Colonic mucosa (tissue), 4 donors: ENCODE measurements at places on chromosomes 2 and 18. TPM values are rescaled to one million over a fixed set of nuclear protein-coding genes. Genes with fewer than 3 reads are reported as not detected.

The RNF103 gene
- total RNA-seq, result 58.7 TPM

The GPR45 gene
- total RNA-seq, result not detected

The SLC4A3 gene
- total RNA-seq, result 0.47 TPM

The SOX11 gene
- total RNA-seq, result 0.35 TPM

The AQP4 gene
- 0.35 TPM for total RNA-seq

The TDRD15 gene
- total RNA-seq, result not detected

The AP1S3 gene
- total RNA-seq, result 8.8 TPM

The ABCG5 gene
- total RNA-seq, result 0.29 TPM

The GPR17 gene
- total RNA-seq, result 0.16 TPM

The POTEJ gene
- total RNA-seq, result 0.17 TPM

The GAL3ST2 gene
- 34.2 TPM for total RNA-seq

The GAREM2 gene
- total RNA-seq, result 3.9 TPM

The SLC14A1 gene
- total RNA-seq, result 0.32 TPM

The RFTN2 gene
- 0.49 TPM for total RNA-seq

The ICOS gene
- 0.69 TPM for total RNA-seq

The TUBA4B gene
- not detected for total RNA-seq

The TFCP2L1 gene
- total RNA-seq, result 103 TPM

The LYPD6B gene
- 2.6 TPM for total RNA-seq

The COL4A3 gene
- total RNA-seq, result 0.30 TPM

The IDH1 gene
- 250 TPM for total RNA-seq

The ASB18 gene
- not detected for total RNA-seq

The CREG2 gene
- not detected for total RNA-seq

The INHA gene
- not detected for total RNA-seq

The FAM228A gene
- not detected for total RNA-seq

The TBR1 gene
- not detected for total RNA-seq

The CCDC141 gene
- 1.0 TPM for total RNA-seq

The NYAP2 gene
- 0.05 TPM for total RNA-seq

The PSMA8 gene
- total RNA-seq, result not detected

The SP100 gene
- total RNA-seq, result 53.6 TPM

The C2orf15 gene
- 3.1 TPM for total RNA-seq

The POU3F3 gene
- not detected for total RNA-seq

The ZNF396 gene
- total RNA-seq, result 3.2 TPM

The MAP3K19 gene
- total RNA-seq, result not detected

The GAREM1 gene
- 20.1 TPM for total RNA-seq

The RAD51AP2 gene
- 0.11 TPM for total RNA-seq

The MC5R gene
- total RNA-seq, result not detected

The CNDP1 gene
- 0.10 TPM for total RNA-seq

The C2orf80 gene
- total RNA-seq, result not detected

The ZSWIM2 gene
- total RNA-seq, result not detected

The RAX gene
- total RNA-seq, result not detected

The HYCC2 gene
- 52.6 TPM for total RNA-seq

The NBEAL1 gene
- 61.8 TPM for total RNA-seq

The UGT1A3 gene
- total RNA-seq, result 1.9 TPM

The CCDC148 gene
- total RNA-seq, result 0.49 TPM

The SCN2A gene
- total RNA-seq, result 0.05 TPM

The PLCD4 gene
- 1.6 TPM for total RNA-seq

The CRYGD gene
- not detected for total RNA-seq

The DSG2 gene
- total RNA-seq, result 237 TPM

The DQX1 gene
- 34.2 TPM for total RNA-seq

The FOXI3 gene
- total RNA-seq, result not detected

The KLF11 gene
- 11.2 TPM for total RNA-seq

The GPR39 gene
- 12.3 TPM for total RNA-seq

The ZNF407 gene
- 13.1 TPM for total RNA-seq

The OSR1 gene
- total RNA-seq, result 2.4 TPM

The TACR1 gene
- not detected for total RNA-seq
